ENCODE measurements at places on chromosomes 2 and 18. TPM values are rescaled to one million over a fixed set of nuclear protein-coding genes. Genes with fewer than 3 reads are reported as not detected.

DNA sequence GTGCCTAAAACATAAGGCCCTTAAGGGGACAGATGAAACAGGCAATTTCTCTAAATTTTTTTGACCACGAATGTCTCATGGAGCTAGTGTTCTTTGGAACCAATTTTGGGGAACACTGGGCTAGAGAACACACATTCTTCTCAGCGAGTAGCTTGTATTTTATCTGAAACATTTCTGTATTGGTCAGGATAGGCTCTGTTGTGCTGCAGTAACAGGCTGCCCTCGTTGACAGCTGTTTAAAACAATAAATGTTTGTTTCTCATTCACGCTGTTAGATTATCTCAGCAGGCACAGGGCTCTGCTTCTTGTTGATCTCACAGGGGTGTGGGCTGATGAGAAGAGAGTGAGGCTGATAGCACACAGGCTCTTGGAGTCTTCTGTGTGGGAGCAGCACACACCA lies 105.3 kb downstream of the SH3RF3 start:
- DNase-seq: no peak

- DNase-seq: no peak
These were observed 35.8 kb upstream of the INHBB start for GRCh38 chr2:120310136-120310535.

- DNase-seq: no peak
These were observed 54.3 kb downstream of the TMX3 start for GRCh38 chr18:68660354-68661183.

GRCh38 chr18:10249270-10249669 lies 205.2 kb upstream of the APCDD1 start:
- DNase-seq: peak; percentile 57

DNA sequence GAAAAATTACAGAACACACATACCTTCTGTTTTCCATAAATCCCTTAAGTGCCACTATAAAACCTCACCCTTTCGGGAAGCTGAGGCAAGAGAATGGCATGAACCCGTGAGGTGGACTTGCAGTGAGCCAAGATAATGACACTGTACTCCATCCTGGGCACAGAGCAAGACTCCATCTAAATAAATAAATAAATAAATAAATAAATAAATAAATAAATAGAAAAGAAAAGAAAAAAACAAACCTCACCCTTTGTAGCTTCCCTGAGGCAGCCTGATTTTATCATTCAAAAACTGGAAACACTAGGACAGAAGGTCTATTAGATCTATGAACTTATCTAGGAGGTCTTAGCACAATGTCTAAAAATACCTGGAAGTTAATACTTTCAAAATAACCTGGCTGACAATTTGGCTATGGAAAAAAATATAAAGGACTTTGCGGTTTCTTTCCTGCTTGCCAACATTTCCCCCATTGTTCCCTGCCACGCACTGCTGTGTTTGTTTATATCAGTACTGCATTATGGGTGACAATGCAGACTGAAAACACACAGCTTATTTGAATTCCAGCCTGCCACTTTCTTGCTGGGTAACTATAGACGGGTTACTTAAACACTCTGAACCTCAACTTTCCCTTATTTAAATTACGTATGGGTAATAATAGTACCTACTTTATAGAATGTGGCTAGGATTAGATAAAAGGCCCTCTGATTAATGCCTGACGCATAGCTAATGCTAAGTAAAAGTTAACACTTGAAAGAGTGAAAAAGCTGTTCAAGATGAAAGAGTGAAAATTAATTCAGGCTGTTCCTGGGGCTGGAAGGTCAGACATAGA lies 313.0 kb downstream of the RDH14 start:
- DNase-seq: no peak

GRCh38 chr2:197460649-197461048 lies 7.3 kb downstream of the COQ10B start:
- DNase-seq: no peak

GRCh38 chr2:25651782-25652455 lies 21.5 kb downstream of the DTNB start:
- no peak for DNase-seq

DNA sequence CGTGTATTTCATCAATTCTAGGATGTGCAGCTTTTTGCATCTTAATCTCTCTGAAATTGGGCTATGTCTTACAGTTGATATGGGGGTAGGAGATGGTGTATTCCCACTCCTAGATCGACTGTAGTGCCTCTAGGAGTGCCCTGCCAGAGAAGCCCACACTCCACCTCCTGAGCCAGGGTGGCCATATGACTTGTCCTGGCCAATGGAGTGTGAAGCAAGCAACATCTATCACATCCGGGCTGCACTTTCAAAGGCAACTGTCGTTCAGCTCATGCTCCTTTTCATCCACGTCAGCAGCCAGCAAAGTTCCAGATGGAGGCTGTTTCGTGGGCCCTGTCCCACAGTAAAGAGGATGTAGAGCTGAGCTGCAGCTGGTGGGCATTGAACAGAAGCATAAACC lies 149.4 kb upstream of the SLC1A4 start:
- DNase-seq: no peak

GRCh38 chr2:171185941-171186340 lies 25.2 kb upstream of the TLK1 start:
- no peak for DNase-seq

DNA sequence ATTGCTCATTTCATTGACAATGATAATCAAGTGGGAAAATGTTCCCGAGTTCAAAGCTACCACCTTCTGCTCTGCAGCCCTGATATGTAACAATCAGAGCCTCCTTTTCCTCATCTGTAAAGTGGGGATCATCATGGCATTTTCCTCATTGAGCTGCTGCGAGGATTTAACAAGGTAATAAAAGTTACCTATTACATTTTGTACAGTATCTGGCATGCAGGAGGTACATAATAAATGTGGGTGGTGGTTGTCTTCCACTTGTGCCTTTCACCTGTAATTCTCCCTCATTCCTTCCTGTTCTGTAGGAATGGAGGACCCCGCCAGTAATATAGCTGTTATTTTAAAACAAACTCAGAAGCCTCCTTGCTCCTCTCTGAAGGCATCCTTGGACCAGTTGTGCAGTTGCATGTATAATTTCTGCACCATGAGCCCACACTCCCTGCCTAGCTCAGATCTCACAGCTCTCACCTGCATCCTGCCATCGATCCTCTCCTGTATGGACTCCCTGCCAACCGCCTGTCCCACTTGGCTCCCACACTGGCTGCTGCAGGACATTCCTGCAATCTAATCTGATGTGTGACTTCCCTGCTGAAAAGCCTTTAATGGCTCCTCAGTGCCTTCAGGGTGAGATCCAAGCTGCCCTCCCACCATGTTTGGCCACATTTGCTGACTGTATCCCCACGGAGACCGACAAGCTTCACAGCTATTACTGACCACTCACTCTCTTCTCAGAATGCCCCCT lies 350.4 kb downstream of the EN1 start:
- no peak for DNase-seq

GRCh38 chr2:20561637-20562454 lies 89.1 kb downstream of the HS1BP3 start:
- peak; percentile 35 for DNase-seq

DNA sequence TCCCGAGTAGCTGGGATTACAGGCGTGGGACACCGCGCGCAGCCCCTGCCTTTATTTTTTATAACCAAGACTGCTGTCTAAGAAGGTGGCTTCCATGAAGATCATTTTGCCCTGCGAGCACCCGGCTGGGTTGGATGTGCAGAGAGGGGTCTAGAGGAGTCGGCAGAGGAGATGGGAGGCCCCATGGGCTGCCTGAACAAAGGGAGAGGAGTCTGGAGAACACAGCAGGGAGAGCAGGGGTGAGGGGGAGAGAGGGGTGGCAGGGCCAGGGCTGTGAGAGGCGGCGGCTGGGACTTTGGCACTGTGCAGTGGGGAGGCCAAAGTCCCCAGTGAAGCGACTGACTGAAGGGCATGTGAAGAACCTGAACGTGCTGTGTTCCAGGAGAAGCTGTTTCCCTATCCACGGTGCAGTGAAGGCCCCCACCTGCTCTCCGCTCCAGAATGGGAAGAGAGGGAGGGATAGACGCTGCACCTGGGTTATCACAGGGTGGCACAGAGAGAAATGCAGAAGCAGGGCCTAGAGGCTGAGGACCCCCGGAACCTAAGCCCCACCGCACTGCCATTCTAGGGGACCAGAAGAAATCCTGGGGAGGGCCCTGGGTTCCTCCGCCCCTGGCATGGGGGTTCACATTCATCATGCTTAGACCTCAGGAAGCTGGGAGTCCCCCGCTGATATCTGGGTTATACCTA lies 24.8 kb upstream of the FOSL2 start:
- DNase-seq: no peak

- no peak for DNase-seq
These were observed 553.3 kb downstream of the CMPK2 start for GRCh38 chr2:6312367-6312766.

The SLC1A4 gene
- 6.9 TPM for polyA plus RNA-seq

The MOCOS gene
- polyA plus RNA-seq: 3.8 TPM

The HOXD13 gene
- not detected for polyA plus RNA-seq

The PROKR1 gene
- not detected for polyA plus RNA-seq

The CAPN14 gene
- 0.18 TPM for polyA plus RNA-seq

The ZNF514 gene
- 16.9 TPM for polyA plus RNA-seq

All from aorta (tissue), 5 donors.